Stimulated activated CD8-positive, alpha-beta memory T cell treated with anti-CD3 and anti-CD28 coated beads, Interleukin-4, amount 100 ng/mL, for 4 hours (primary cell): ENCODE measurements at places on chromosomes 11 and 22.

DNA sequence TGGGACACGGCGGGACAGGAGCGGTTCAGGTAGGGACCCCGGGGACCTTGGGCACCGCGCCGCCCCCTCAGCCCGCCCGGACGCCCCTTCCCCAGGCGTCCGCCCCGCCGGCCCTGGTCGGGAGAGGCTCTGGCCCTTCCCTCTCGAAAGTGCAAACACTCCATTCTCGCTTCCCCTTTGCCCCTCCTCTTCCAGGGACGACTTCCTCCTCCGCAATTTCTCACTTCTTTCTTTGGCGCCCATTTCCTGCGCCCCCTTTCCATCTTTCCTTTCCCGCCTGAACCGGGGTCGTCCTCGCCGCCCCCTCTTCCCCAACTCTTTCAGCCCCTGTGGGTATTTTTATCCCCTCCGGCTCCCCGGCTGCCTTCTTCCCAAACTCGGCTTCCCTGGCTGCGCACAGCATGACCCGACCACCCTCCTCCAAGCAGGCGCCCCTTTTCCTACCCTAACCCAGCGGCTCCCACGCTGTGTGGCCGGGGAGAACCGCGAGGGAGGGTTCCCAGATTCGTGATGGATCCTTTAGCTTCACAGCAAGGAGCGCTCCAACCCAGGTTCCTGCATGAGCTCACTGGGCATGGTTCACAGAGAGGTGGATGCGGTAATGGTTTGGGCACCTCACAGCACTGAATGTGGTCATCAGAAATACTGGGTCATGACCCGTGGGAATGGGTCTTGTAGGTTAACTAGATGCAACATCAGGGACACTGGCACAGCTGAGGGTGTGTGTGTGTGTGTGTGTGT is 689 bp downstream of the RAB39A start:
- DNase-seq: no peak

DNA sequence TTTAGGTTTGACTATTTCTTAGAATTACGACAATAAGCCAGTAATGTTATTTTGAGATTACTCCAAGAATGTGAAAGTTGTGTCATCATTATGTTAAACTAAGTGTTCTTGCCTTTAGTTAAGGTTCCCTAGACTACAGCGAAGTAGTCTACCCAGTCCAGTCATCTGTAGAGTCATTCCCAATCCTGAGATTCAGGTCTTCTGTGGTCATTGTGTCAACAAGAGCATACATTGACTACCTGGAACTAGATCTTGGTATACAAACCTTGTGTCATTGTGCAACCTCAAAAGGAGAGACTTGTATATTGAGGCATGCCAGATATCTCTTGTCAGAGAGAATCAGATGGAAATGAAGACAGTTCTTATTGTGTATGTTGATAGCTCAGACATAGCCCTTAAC is 115.9 kb downstream of the ATM start:
- DNase-seq: no peak

GRCh38 chr11:48007677-48008076 is 27.3 kb downstream of the PTPRJ start:
- DNase-seq: no peak

DNA sequence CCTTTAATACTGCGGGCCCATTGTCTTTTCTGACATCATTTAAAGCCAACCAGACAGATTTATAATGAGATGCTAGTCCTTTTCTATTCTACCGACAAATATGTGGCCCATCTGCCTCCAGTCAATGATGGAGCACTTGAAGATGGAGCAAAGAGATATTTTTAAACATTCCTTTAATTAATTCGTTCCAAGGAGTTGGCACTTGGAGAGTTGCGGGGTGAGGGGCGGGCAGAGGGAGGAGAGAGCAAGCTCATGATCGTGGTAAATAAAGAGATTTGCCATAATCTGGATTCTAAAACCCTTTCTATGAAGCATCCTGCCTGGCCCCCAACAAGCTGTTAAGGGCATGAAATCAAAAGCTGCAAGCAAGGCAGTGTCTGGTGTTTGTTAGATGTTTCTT is 5.0 kb downstream of the SLC1A2 start:
- no peak for DNase-seq

GRCh38 chr11:36383195-36383594 is 87.1 kb downstream of the PRR5L start:
- DNase-seq: no peak

- no peak for DNase-seq
These were observed at the start of gene PPP6R3 for GRCh38 chr11:68460741-68461574. TSS of gene PPP6R3 (plus strand) at chr11:68460752. CDS start at chr11:68537665, 76,913 bp downstream.

DNA sequence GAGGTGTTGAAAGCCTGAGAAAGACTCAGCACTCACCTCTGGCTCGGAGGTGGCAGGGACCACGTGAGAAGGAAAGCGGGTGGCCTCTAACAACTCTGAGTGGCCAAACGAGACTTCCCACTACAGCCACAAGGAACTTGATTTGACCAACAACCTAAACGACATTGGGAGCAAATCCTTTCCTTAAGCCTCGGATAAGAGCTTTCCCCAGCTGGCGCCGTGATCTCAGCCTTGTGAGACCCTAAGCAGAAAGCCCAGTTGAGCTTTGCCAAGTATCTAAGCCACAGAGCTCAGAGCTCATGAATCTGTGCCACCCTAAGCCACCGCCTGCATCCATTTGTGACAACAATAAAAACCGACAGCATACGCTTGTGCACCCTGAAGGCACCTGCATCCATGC is 636.0 kb downstream of the TBC1D22A start:
- no peak for DNase-seq

DNA sequence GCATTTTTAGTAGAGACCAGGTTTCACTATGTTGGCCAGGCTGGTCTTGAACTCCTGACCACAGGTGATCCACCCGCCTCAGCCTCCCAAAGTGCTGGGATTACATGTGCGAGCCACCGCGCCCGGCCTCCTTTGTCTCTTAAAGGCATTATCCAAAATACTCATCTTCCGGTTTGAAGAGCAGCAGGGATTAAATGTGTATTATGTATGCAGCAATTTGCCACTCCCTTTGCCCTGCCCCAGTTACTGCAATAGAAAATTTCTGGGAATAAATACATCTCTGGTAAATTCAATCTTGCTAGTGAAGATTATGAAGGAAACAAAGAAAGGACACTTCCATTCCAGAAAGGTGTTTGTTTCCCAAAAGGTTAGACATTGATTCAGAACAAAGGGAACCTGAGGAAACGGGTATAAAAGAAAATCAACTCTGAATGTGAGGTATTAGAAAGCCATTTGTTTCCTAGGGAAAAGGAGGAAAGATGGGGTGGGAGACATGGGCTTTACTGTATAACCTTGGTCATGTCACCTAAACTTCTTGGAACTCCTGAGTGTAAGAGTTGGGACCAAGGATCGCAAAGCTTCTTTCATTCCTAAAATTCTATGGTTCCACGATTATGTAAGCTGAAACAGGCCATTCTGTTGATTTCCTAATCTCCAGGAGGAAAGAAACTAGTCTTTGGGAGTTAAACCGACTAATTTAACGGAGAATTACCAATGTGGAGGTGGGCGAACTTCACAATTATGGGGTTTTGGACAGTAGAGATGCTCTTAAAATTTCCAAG is 959 bp upstream of the HIPK3 start:
- no peak for DNase-seq

DNA sequence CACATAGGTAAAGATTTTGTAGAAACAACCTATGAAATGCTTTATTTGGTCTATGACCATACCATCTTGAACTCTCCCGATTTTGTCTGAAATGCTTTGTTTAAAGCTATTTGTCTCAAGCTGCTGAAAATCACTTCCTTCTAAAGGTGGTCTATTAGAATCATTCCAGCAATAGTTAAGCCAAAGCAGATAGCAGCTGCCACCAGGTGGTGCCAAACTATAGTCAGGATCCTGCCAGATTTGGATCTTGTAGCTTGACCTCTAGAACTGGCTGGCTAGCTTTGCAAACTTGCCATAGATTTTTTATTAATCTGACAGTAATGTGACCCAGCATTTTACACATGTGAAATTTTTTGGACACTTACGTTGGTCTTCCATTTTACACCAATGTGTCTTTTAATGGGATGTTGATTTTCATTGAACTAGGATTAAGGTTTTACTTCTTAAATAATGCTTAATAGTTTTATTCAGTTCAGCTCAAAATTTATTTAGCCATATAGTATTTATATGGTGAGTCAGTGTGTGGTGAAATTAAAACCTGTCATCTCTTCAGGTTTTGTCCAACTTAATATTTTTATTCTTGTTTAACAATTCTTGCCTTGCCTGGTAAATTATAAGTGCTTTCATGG is 19.7 kb downstream of the CTR9 start:
- DNase-seq: no peak

GRCh38 chr11:67238894-67239782 is 27.1 kb upstream of the GRK2 start:
- no peak for DNase-seq

DNA sequence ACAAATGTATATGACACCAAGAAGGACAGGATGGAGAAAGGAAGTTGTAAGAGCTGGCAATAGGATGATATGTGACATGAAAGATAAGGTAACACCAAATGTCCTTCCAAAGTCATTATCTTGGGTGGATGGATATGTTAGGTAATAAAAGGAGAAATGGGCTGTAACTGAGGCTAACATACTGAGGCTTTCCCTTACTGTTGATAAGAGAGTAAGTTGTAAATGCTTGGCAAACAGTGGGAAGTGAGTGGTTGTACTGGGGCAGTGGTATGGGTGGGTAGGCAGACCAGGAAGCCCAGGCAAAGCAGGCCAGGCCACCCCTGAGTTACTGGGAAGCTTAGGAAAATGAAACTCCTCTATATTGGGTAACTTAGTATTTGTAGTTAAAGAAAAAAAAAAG is 73.7 kb downstream of the ARHGAP42 start:
- DNase-seq: no peak

GRCh38 chr11:35003658-35004057 is 87.2 kb downstream of the PDHX start:
- DNase-seq: no peak
